Activated gamma-delta T cell treated with Interleukin-2 at 50 U/mL for 16 hours (primary cell): ENCODE measurements at places on chromosomes 5 and 9.

GRCh38 chr5:134932508-134932907, 27.6 kb downstream of the PCBD2 start:
- no peak for DNase-seq

GRCh38 chr5:80864109-80864508, 96.1 kb upstream of the RASGRF2 start:
- no peak for DNase-seq

GRCh38 chr9:105079457-105079856, 151.5 kb upstream of the ABCA1 start:
- DNase-seq = no peak

- no peak for DNase-seq
Observed at GRCh38 chr9:90839183-90839728, 37.6 kb downstream of the SYK start.

GRCh38 chr9:98091735-98092612, 27.0 kb downstream of the TRIM14 start:
- DNase-seq = no peak

- DNase-seq = no peak
Observed at GRCh38 chr9:95045751-95046150, 271.8 kb downstream of the FANCC start.

GRCh38 chr9:97803167-97804058, 49.6 kb upstream of the FOXE1 start:
- peak; percentile 66 for DNase-seq

DNA sequence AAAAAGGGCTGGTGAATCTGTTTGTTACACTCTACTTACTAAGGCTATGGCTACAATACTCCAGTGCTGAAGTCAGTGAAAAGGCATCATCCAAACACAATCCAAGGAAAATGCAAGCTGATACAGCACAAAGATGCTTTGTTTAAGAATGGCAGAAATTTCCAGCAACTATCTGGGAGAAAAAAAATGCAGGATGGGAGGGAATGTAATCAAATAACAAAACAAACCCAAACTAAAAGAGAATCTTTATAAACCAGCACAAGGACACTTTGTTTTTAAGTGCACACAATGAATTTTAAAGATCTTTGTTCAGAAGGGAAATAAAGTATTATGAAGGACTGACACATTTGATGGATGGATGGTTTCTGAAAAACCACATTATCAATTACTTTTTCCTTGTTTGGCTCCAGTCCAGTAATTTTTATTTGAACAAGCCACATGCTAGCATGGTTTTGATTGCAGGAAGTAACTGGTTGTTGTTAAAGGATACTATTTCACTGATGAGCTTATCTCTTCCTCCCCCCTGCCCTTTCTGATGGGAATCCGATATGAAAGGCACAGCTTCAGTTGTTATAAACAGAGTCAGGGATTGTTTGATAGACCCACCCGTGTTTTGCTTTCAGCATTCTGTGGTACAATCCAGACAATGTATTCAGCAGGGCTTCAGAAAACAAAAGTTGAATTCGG, 12.1 kb upstream of the TLE4 start:
- DNase-seq = no peak

DNA sequence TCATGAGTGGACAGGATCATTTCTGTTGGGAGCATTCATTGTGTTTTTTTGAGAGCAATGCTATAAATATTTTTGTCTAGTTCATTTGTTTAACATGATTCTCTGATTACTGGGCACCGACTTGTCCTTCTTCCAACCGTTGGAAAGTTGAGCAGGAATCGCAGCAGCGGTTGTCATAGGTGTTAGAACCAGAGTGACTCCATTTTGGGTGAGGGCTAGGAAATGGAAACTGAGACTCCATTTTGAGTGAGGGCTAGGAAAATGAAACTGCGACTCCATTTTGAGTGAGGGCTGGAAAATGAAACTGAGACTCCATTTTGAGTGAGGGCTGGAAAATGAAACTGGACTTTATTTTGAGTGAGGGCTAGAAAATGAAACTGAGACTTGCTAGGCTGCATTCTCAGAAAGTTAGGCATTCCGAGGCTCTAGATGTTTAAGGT, 100.6 kb downstream of the ICE1 start:
- DNase-seq = no peak

- DNase-seq = no peak
Observed at GRCh38 chr5:149961186-149961685, 678 bp downstream of the SLC26A2 start.

GRCh38 chr5:91641730-91642350, 258.7 kb upstream of the ARRDC3 start:
- DNase-seq = no peak

GRCh38 chr5:17879276-17879675, 245.0 kb downstream of the TAF11L14 start:
- no peak for DNase-seq

DNA sequence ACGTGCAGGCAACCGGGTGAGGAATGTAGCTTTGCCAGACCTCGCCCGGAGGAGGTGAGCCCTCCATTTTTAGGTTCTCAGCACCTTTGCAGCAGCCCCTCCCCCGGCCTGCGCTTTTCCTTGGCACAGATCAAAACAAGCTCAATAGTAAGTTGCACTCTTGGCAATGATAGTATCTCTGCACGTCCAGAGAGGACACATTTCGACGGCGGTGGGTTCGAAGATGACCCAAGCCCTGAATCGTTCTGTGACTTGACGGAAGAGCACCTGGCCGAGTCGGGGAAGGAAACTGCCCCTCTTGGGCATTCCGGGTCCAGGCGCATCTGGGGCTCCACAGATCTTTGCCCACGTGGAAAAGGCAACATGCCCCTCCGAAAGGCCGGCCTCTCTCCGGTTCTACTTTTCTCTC, 904 bp downstream of the GDNF start:
- no peak for DNase-seq

DNA sequence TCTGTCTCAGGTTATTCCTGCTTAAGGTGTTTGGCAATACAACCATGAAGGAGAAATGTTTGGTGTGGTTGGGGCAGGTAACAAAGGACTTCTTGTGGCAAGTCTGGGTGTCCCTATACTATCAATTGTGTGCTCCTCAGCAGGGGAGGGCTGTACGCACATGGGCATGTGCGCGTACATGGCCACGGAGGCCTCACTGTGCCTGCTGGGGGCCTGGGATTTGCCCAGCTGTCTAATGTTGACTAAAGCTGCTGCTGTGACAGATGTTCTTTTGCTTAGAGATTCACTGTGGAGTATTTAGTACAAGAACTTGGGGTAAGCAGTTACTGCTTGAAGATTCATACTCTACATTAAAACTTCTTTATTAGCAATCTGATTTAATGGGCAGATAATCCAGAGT, 97.5 kb downstream of the HSPA4 start:
- no peak for DNase-seq

DNA sequence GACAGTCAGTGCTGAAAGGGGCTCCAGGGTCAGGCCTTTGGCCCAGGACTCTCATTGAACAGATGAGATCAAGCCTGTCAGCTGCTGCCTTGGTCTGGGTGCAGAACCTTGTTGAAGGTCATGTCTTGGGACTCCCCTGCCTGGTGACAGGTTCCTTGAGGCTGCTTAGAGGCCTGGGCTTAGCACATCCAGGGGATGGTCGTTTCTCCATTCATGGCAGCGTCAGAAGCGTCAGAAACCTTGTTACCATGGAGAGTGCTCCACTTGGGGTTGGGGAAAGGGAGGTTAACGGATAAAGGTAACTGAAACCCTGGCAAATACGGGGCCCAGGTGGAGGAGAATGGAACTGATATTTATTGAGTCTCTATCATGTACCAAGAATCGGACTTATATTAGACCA, 8.8 kb downstream of the ARPC5L start:
- DNase-seq = no peak

GRCh38 chr9:26975728-26976707, 19.8 kb downstream of the IFT74 start:
- no peak for DNase-seq

- DNase-seq = no peak
Observed at GRCh38 chr9:136203408-136204144, 1.4 kb downstream of the LHX3 start.

GRCh38 chr5:71886406-71886805, 167.3 kb downstream of the CARTPT start:
- no peak for DNase-seq

- no peak for DNase-seq
Observed at GRCh38 chr5:146516151-146516475, at the start of gene GPR151. Gene GPR151, minus strand, starts transcription at chr5:146516190. Its CDS starts 77 bp downstream, at chr5:146516113.

GRCh38 chr9:108207561-108208165, 648.1 kb downstream of the ACTL7B start:
- no peak for DNase-seq

DNA sequence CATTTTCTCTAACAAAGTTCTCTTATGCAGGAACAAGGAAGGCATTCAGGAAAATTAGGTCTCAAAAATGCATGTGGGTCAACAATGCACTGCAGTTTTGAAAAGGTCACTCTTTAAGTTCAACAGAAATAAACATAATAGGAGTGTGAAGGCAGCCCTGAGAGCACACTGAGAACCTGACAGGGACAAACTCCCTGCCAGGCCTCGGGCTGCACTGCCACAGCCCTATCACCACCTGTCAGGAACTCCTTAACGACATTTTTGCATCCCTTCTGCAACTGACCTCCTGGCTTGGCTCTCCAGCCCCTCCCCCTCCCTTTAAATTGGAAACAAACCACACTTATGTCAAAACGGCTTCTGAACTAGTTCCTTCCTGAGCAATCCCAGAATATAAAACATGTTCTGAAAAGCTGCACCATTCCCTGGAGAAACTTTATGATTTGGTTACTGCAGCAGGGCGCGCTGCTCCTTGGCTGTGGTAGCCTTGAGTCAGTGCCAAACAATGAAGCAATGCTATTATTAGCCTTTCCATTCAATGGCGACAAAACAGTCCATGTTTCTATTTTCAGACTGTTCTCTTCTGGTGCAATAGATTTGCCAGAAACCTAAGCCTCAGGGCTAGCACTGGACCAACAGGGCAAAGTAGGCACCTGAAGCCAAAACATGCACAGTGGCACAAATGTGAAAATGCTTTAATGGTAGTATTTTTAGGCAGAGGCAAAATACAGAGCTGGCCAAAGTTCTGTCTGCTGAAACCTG, 160.1 kb upstream of the ZNF608 start:
- DNase-seq = no peak

GRCh38 chr5:116371935-116372334, 202.7 kb downstream of the SEMA6A start:
- no peak for DNase-seq

DNA sequence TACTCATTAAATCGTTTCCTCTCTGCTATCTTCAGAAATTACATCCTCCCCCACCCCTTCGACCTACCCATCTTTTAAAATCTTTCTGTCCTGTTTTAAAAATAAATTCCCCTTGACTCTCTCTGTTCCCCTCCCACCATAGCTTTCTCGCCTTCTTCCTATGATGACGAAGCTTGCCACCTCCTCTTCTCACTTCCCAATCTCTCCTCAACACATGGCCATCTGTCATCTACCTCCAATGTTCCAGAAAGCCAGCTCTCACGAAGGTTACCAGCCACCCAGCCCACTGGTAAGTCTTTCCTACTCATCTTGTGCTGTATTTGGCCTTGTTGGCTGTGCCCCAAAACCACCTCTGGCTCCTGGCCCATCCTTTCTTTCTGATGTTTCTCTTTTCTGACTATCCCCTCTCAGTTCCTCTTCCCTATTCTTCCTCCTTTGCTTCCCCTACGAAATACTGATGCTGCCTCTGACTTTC, 346.3 kb downstream of the ENC1 start:
- no peak for DNase-seq

- no peak for DNase-seq
Observed at GRCh38 chr9:98793031-98793430, 3.3 kb downstream of the ANKS6 start.

GRCh38 chr5:37029436-37029835, 152.9 kb downstream of the NIPBL start:
- no peak for DNase-seq

- no peak for DNase-seq
Observed at GRCh38 chr5:87015901-87016300, 251.8 kb upstream of the RASA1 start.

GRCh38 chr5:113202746-113203716, 226.4 kb downstream of the DCP2 start:
- no peak for DNase-seq

GRCh38 chr5:117881426-117882230, 1106.7 kb downstream of the DTWD2 start:
- DNase-seq = no peak

DNA sequence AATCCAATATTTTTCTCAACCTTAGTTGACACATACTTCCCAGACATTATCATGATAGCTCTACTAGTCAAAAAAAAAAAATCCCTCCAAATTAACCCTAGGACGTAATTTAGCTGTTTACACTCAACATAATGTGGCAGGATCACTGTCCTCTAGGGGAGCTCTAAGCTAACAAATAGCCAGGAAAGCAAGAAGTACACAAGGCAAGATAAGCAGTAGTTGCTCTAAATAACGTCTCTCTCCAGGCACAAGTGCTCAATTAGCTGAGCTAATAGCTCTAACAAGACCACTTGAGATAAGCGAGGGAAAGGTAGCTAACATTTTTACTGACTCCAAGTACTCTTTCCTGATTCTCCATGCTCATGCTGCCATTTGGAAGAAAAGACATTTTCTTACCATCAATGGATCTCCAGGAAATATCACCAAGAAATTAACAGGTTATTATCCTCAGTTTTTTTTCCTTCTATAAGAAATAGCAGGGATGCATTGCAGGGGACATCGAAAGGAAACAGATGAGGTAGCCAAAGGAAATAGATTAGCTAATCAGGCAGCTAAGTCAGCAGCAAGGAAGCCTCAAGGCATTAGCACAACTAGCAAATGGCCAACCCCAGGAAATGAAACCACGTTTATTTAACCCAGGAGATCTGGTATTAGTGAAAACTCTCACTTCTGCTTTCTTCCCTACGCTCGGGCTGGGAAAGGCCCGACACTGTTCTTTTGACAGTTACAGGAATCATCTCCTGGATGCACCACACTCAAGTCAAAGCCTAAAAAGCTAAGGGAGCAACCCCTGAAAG, 614.1 kb downstream of the PTPRD start:
- DNase-seq = no peak

GRCh38 chr5:82356808-82357671, 78.9 kb upstream of the RPS23 start:
- DNase-seq = peak; percentile 73

DNA sequence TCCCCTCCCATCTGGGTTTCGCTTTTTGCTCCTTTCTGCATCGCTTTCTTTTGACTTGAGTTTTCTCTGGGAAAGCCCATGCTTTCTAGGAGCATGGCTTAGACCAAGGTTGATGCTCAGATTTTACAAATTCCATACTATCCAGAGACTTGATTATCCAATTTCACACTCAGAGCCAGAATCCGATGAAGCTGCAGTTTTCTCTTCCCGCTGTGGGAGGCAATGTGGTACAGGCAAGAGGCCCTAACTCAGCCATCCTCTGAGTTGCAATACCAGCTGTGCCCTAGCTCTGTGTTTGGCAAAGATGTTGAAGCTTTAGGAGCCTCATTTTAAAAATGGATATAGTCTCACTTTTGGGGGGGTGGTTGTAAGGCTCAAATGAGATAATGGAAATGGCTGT, 85.1 kb downstream of the BRINP1 start:
- no peak for DNase-seq

DNA sequence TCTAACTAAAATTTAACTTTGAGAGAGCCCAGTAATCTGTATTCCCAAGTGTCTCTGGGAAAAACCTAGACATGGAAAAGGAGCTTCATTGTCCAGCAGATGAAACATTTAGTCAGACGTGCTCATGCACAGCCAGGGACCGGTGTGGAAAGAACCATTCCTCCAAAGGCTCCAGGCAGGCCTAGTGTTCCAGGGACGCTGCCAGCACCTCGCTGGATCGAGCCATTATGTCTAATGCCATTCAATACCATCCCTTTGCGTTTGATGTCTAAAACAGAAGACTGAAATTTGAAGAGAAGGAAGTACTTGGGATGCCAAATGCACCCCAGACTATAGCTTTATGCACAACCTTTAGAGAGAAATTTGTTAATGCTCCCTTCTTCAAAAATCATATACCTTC, 1.4 kb upstream of the CHSY3 start:
- DNase-seq = no peak

GRCh38 chr5:57681942-57682341, 199.3 kb upstream of the ACTBL2 start:
- DNase-seq = no peak
